ENCODE measurements at places on chromosomes 11 and 22.
A peak's percentile ranks its signal among the peaks of the same experiment; 100 is the strongest.

GRCh38 chr11:40797981-40798380 is 661.5 kb downstream of the LRRC4C start:
- H3K36me3 ChIP-seq, result no peaks in the 10 kb centered on the region
- H3K4me1 ChIP-seq, result no peaks in the 10 kb centered on the region
- H3K27me3 ChIP-seq, result no peaks in the 10 kb centered on the region
- no peak for DNase-seq

DNA sequence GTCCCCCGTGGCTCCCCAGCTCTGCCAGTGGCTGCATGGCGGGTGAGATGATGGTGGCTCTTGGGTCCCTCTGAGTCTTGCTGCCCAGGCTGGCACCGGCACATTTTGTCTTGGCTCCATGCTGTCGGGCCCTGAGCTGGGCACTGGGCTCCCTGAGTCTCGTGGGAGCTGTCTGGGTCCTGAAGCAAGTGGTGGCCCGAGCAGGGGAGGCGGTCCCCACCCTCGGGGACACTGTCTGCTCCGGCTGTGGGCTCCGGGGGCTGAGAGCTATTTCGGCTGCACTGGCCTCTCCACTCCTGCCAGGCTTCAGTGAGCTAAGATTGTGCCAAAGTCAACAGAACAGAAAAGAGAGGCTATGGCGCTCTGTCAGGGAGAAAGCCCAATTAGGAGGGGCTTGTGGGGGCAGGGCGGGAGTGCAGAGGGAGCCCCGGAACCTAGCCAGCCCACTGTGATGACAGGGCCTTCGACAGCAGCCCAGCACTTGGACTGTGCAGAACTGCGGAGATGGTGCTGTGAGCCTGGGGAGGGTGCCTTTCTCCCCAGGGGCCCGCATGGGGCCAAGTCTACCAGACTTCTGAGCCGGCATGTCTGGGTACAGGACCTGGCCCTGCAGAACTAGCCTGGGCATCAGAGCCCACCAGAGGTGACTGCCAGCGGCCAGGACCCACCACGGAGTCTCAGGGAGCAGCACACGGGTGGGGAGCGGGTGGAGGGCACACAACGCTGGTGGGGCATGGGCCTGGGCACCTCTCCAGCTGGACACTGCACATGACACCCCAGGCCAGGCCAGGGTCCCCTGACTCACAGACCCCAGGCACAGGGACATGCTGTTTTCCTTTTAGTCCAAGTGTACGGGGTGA is 38.0 kb downstream of the RTN4R start:
- H3K36me3 ChIP-seq, result no peaks in the 10 kb centered on the region
- no peaks in the 10 kb centered on the region for H3K27me3 ChIP-seq
- DNase-seq, result no peak
- H3K4me3 ChIP-seq, result no peak overlapping the region
- H3K27ac ChIP-seq, result no peak overlapping the region
- H3K4me1 ChIP-seq, result no peaks in the 10 kb centered on the region

DNA sequence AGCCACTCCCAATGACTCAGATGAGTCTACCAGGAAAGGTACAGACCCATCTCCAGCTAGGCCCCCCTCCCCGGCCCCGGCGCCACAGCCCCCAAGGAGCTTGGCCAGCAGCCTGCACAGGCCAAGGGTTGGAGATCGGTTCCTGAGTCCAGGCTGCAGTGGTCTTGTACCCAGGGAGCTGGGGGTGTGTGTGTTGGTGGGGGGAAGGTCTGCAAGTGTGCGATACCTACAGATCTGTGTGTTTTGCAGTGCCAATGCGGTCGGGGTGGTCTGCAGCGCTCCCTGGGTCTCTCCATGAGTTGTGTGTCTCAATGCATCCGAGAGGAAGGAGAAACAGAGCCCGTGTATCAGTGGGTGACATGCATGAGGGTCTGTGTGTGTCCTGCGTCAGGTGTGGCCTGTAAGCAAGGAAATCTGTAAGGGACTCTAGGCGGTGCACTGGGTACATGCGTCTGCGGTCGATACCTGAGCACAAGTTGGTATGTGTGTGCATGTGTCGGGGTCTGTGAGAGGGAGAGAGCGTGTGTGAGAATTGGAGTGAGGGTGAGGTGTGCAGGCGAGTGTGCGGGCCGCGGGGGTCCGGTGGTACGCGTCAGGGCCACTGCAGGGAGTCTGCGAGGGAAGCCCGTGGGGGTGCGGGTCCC is 645 bp downstream of the CDC42BPG start:
- H3K4me1 ChIP-seq, result peaks cover 18% of the 10 kb centered on the region
- no peaks in the 10 kb centered on the region for H3K27me3 ChIP-seq
- H3K27ac ChIP-seq, result peak overlapping the region; percentile 79
- no peak for DNase-seq

GRCh38 chr11:13278609-13279486 is 1.3 kb downstream of the BMAL1 start:
- peak; percentile 87 for DNase-seq
- H3K27ac ChIP-seq, result no peak overlapping the region
- peaks cover 70% of the 10 kb centered on the region for H3K4me1 ChIP-seq
- no peaks in the 10 kb centered on the region for H3K27me3 ChIP-seq

DNA sequence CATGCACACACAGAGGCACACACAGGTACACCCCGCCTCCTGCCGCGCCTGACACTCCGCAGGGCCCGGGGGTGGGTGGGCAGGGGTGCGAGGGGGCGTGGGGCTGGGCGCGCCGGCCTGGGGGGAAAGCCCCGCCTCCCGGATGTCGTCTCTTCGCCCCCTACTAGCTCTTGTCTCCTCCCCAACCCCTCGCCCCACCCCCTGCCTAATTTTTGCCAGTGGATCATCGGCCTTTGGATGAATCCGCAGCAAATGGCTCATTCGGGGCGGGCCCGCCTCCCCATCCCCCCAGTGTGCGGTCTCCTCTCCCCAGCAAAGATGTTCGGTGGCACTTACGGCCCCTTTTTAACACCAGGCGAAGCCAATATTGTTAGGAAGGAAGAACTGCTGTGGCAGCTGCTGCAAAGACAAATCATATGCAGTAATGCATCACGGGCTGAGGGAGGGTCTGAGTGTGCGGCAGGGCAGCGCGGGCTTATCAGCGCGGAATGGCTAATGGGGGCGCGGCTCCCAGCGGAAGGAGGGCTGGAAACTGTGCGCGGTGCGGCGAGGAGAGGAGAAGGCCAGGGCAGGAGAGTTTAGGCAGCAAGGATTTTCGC is 13.4 kb upstream of the NECTIN1 start:
- peak overlapping the region; percentile 8 for H3K4me3 ChIP-seq
- H3K36me3 ChIP-seq, result no peaks in the 10 kb centered on the region
- peaks cover 56% of the 10 kb centered on the region for H3K27me3 ChIP-seq
- H3K27ac ChIP-seq, result no peak overlapping the region

DNA sequence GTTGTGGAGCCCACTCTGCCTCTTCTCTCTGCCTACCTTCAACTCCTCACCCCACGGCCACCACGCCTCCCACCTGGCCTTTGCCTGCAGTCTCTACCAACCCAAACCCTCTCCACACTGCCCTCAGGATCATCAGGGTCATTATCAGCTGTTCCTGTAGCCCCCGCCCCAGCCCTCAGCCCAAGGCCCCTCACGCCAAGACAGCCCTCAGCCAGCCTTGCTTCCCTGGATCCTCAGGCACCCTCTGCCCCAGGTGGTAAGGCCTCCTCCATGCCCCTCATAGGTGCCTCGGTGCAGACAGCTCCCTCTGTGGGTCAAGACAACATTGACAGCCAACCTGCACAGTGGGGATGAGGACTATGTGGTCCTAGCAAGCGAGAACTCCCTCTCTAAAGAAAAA is 1.7 kb downstream of the SBF1 start:
- DNase-seq, result peak; percentile 79
- peak overlapping the region; percentile 78 for H3K4me3 ChIP-seq
- H3K4me1 ChIP-seq, result peaks cover 69% of the 10 kb centered on the region

DNA sequence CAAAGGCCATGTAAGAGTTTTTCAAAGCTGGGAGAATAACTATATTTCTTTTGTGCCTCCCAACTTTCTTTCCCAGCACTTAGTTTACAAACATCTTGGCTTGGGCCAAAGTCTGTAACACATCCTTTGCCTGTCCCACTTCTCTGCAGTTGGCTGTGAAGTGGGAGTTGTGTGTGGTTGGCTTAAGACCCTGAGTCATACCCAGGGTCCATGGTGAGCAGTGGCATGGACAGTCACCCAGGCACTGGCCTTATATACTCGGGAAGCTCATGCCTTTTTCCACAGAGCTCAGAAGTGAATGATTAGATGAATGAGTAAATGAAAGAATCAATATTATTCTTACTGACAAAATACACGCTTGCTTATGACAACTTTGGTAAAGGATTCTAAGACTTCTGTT is 231.4 kb downstream of the BLID start:
- DNase-seq, result no peak
- H3K27me3 ChIP-seq, result no peaks in the 10 kb centered on the region
- no peak overlapping the region for H3K27ac ChIP-seq
- no peak overlapping the region for H3K4me3 ChIP-seq
- no peaks in the 10 kb centered on the region for H3K36me3 ChIP-seq

DNA sequence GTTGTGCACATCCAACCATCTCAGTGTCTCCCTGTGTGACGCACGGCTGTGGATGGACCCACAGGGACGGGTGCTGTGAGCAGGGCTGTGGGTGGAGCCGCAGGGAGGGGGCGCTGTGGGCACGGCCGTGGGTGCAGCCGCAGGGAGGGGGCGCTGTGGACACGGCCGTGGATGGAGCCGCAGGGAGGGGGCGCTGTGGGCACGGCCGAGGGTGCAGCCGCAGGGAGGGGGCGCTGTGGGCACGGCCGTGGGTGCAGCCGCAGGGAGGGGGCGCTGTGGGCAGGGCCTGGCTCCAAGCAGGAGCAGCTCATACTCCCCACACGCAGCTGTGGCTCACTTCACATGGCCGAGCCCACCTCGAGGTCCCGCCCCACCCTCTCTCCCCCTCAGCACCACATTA is 6.0 kb upstream of the MAPK11 start:
- H3K27ac ChIP-seq, result peak overlapping the region; percentile 20
- peaks cover 10% of the 10 kb centered on the region for H3K27me3 ChIP-seq
- H3K4me3 ChIP-seq, result no peak overlapping the region
- DNase-seq, result peak; percentile 87
- peaks cover 49% of the 10 kb centered on the region for H3K4me1 ChIP-seq

DNA sequence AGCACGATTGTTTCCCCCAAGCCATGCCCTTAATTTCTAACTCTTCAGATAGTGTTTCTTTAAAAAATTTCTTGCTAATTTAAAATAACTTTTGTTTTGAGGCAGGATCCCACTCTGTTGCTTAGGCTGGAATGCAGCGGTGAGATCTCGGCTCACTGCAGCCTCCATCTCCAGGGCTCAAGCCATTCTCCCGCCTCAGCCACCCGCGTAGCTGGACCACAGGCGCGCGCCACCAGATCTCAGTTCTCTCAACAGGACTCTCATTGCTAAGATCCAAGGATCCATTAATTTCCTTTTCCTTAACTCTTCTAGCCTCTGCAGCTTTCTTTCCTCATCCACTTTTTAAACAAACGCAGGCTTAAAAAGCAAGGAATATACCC is 327 bp upstream of the MED17 start:
- H3K4me1 ChIP-seq, result peaks cover 28% of the 10 kb centered on the region
- H3K27me3 ChIP-seq, result no peaks in the 10 kb centered on the region
- H3K27ac ChIP-seq, result no peak overlapping the region
- peaks cover 10% of the 10 kb centered on the region for H3K36me3 ChIP-seq
- DNase-seq, result no peak

GRCh38 chr22:37497062-37497599 is 10.9 kb upstream of the MFNG start:
- H3K4me3 ChIP-seq, result no peak overlapping the region
- no peaks in the 10 kb centered on the region for H3K36me3 ChIP-seq
- no peaks in the 10 kb centered on the region for H3K27me3 ChIP-seq
- peaks cover 6% of the 10 kb centered on the region for H3K4me1 ChIP-seq

- no peak for DNase-seq
- H3K36me3 ChIP-seq, result no peaks in the 10 kb centered on the region
- peaks cover 12% of the 10 kb centered on the region for H3K4me1 ChIP-seq
- peak overlapping the region; percentile 82 for H3K27ac ChIP-seq
These were observed 42.5 kb downstream of the IGLL5 start for GRCh38 chr22:22930222-22930497.
